ENCODE measurements at places on chromosomes 7 and 10. TPM values are rescaled to one million over a fixed set of nuclear protein-coding genes. Genes with fewer than 3 reads are reported as not detected.
A peak's percentile ranks its signal among the peaks of the same experiment; 100 is the strongest.

DNA sequence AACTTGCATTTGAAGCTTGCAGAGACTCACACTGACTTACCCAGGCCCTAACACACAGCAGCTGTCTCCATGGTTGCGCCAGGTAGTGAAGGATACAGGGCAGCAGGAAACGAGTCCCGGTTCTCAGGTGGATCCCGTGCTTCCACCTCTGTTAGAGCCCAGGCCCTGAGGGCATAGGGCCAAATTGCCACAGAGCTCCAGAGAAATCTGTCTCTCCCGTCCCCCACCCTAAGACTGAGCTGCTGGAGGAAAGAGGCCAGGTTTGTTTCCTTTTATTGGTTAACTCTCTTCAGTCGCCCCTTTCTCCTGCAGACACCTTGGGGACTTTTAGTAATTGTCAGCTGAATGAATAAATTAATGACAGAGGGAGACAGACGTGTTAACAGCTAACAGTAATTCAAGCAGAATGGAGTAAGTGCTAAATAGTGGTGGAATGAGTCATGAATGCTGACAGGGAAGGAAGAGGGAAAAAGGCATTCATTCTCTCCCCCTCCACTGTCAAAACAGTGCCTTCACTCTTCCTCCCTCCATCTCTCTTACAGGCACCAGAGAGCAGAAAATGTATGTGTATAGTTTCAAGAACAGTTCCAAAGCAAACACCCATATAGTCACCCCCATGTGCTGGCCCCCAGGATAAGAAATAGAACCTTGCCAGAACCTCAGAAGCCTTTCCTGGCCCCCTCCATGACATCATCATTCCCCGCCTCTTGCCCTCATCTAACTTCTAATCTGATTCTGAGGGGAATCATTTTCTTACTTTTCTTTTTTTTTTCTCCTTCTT lies 16.8 kb upstream of the DLG5 start:
- no peak for DNase-seq

GRCh38 chr7:132029369-132030085 lies 473.1 kb upstream of the PODXL start:
- no peak for DNase-seq

DNA sequence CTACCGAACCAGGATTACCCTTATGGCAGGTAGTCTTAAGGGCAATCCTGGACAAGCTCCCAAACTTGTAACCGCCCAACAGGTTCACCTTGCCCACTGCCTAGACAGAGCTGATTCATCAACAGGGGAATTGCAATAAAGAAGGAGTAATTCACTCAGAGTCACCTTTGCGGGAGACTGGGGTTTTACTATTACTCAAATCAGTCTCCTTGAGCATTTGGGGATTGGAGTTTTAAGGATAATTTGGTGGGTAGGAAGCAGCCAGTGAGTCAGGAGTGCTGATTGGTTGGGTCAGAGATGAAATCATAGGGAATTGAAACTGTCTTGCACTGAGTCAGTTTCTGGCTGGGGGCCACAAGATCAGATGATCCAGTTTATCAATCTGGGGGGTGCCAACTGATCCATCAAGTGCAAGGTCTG lies 25.3 kb downstream of the HK1 start:
- no peak for DNase-seq

DNA sequence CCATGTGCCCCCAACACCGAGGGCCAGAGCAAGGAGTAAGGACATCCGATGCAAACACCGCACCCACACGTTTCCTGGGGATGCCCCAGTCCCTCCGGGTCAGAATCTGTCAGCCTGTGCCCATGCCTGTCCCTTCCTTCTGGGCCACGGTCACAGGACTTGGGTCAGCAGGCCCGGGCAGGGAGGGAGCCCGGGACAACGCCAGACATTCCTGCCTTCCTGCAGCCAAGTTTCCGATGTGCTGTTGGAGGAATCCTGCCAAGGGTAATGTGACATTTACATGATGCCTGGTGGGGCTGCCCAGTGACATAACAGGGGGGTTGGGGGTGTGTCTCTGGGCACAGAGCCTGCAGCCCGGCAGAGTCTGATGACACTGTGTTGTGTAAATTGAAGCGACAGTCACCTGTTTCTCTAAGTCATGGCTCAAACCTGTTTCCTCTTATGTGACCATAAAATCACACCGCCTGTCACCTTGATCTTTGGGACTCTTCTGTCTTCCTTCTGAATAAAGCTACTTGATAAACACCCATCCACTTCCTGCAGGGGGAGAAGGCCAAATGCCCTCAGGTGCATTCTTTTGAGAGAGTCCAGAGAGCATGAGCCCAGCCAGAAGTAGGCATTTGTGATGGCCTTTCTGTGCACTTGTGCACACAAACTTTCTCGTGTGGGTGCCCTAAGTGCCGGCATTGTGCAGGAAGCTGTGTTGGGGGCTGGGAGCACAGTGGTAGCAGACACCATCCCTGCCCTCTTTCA lies 175.3 kb upstream of the RHEB start:
- DNase-seq = no peak

GRCh38 chr10:24706479-24707118 lies 17.1 kb downstream of the ARHGAP21 start:
- DNase-seq = no peak

GRCh38 chr7:73740771-73741170 lies 2.2 kb upstream of the ABHD11 start:
- DNase-seq = no peak

DNA sequence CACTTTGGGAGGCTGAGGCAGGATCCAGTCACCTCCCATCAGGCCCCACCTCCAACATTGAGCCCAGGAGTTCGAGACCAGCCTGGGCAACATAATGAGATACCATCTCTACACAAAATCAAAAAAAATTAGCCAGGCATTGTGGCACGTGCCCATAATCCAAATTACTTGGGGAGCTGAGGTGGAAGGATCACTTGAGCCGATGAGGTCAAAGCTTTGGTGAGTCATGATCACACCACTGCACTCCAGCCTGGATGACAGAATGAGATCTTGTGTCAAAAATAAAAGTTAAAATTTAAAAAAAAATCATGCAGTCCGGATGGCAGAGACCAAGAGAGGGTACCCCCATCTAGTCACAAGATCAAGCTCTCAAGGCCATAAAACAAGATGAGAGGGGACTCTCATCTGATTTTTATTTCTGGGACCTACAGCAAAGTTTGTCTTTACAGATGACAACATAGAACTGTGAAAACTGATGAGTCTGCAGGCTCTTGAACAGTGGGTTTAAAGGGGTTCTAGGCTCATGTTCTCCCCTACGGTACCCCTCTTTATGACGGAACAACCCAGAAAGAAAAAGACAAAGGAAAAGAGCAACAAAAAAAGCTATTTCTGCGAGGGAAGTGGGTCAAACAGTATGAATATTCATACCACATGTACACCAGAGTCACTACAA lies 28.9 kb upstream of the CREB3L2 start:
- DNase-seq = no peak

GRCh38 chr10:16521311-16522016 lies at the start of gene C1QL3:
Gene C1QL3, minus strand, starts transcription at chr10:16521879. Its CDS starts 814 bp downstream, at chr10:16521065.
- peak; percentile 75 for DNase-seq

- no peak for DNase-seq
These were observed 46.0 kb upstream of the TCF7L2 start for GRCh38 chr10:112904000-112904399.

GRCh38 chr10:87804939-87805569 lies 13.0 kb downstream of the ATAD1 start:
- no peak for DNase-seq

GRCh38 chr7:128919241-128919640 lies 8.7 kb upstream of the KCP start:
- no peak for DNase-seq

DNA sequence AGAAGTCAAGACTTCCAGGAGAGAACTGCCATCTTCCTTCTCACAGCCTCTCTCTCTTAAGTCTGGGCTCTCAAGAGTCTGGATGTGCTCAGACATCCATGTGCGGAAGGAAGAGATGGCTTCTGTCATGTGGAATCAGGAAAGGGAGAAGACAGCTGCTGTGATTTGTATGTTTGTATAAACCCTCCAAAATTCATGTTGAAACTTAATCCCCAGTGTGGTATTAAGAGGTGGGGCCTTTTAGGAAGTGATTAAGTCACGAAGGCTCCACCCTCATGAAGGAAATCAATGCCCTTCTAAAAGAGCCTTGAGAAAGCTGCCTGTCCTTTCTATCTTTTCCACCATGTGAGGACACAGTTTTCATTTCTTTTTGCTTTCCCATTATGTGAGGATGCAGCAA lies 73.9 kb upstream of the PTN start:
- DNase-seq = no peak

DNA sequence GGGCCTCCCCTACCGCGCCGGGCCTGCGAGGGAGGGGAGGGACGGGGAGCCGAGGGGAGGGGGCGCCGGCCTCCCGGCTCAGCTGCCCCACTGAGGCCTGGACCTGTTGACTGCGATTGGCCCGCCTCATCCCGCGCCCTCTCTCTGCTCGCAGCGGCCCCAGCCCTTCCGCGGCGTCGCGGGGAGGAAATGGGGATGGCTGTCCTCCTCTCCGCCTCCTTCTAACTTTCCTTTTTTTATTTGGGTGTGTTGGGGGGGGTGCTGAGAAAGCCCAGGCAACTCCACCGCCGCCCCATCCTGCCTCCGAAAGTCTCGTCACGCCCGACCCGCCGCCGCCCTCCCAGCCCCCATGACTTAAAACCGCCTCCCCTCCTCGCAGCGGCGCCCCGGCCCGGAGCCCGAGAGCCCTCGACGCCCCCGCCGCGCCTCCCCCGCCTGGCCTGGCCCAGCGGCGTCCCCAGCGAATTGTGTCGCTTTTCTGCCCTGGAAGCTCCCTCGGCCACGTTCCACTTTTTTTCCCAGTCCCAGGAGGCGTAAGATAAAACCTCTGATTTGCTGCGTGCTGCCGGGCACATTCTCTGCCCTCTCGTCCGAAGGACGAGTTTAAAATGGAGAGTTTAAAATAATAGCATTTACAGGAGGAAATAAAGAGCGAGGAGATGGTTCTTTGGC lies 842 bp upstream of the SKIDA1 start:
- DNase-seq = peak; percentile 94

GRCh38 chr10:77146712-77147336 lies 490.8 kb downstream of the KCNMA1 start:
- DNase-seq = no peak

GRCh38 chr10:8042721-8043568 lies 11.5 kb upstream of the GATA3 start:
- DNase-seq = peak; percentile 9

DNA sequence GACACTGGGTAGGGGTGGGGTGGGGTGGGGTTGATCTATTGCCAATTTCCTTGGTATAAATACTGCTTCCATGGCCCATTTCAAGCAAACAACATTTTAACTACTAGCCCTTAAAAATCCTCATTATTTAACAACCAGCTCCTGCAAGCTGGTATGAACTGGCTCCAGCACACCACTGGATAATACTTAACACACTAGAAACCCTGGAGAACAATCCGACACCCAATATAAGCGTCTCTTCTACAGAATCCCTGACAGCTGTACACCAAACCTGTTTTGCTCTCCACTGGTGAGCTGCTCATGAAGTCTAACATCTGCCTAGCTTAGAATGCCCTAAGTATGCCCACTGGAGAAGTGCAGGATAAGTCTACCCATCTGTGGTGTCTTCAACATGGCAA lies 116.8 kb downstream of the HIPK2 start:
- no peak for DNase-seq

GRCh38 chr10:127888521-127889312 lies 4.0 kb downstream of the CLRN3 start:
- DNase-seq = no peak

DNA sequence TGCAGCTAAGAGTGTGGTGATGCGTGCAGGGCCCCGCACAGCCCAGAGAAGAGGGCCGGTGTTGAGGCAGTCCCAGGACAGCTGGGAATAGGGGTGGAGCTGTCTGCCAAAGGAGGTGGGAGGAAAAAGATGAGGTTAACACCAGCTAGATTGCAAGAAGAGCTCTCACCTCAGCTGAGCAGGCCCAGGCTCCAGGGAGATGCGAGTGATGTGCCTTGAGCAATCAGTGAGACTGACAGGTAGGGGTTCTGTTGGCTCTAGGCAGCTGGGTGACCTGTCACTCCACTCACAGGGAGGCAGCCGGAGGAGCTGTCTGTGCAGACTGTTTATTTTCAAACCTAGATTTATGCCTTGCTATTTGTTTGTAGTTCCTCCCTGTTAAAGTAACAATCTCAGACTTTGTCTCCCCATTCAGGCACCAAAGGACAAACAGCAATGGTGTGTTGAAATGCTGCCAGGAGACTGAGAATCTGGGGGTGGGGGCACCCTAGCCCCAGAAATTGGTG lies 205.1 kb upstream of the CXCL12 start:
- DNase-seq = no peak

GRCh38 chr10:124035306-124035927 lies 58.0 kb downstream of the CHST15 start:
- no peak for DNase-seq

DNA sequence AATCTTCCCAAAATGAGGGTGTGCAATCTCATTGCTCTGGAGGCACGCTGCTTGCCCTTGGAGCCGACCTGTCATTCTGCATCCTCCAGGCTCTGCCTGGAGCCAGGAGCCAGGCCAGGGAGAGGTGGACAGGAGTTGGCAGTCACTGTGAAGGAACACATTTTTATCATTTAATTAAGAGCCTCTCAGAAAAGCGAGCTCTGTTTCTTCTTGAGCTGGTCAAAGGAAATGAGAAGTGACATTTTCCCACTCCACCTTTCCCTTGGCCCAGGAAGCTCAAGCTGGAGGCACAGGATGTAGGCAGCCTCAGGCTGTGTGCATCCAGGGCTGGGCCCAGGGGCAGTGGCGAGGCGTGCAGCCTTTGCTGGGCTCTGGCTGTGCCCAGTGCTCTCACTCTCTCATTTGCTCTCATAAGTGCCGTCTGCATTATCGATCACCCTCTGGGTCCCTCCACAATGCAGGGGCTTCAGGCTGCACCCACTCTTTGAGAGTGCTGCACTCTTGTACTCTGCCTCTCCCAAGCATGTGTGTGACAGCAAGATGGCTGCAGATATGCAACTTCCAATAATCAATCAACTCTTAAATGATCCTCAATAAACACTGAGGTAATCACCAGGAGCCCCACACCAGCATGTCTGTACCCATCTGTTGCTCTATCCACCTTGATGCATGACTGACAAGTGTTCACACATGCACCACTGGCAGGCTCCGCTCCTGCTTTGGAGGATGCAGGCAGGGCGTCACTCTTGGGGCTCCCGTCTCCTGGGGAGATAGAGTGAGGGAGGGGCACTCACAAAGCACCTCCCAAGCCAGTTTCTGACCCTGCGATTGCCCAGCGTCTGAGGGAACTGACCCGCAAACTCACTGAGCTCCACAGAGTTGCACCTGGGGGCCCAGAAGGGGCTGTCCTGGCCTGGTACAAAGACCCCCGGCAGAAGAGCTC lies 171.4 kb downstream of the ZNF248 start:
- no peak for DNase-seq

GRCh38 chr7:149770728-149771636 lies 2.4 kb downstream of the ZNF467 start:
- DNase-seq = peak; percentile 61

DNA2 gene
- 0.31 TPM for polyA plus RNA-seq

UTF1 gene
- not detected for polyA plus RNA-seq

ARHGEF5 gene
- polyA plus RNA-seq = 12.0 TPM

HECW1 gene
- polyA plus RNA-seq = 1.6 TPM

BICC1 gene
- 3.7 TPM for polyA plus RNA-seq

ICA1 gene
- polyA plus RNA-seq = 19.1 TPM

SLC26A5 gene
- 0.46 TPM for polyA plus RNA-seq

TRIM50 gene
- 28.0 TPM for polyA plus RNA-seq

RELN gene
- polyA plus RNA-seq = 2.6 TPM

BTBD16 gene
- 0.40 TPM for polyA plus RNA-seq

PLAU gene
- polyA plus RNA-seq = 39.5 TPM

FGL2 gene
- 19.1 TPM for polyA plus RNA-seq

BRAT1 gene
- polyA plus RNA-seq = 23.5 TPM

LBX1 gene
- not detected for polyA plus RNA-seq

SCART1 gene
- polyA plus RNA-seq = 0.44 TPM

DPCD gene
- polyA plus RNA-seq = 27.3 TPM

OPN1SW gene
- not detected for polyA plus RNA-seq

POM121L12 gene
- not detected for polyA plus RNA-seq

TBL2 gene
- 9.5 TPM for polyA plus RNA-seq
